ENCODE measurements at places on chromosomes 7 and 10. TPM values are rescaled to one million over a fixed set of nuclear protein-coding genes. Genes with fewer than 3 reads are reported as not detected.

DNA sequence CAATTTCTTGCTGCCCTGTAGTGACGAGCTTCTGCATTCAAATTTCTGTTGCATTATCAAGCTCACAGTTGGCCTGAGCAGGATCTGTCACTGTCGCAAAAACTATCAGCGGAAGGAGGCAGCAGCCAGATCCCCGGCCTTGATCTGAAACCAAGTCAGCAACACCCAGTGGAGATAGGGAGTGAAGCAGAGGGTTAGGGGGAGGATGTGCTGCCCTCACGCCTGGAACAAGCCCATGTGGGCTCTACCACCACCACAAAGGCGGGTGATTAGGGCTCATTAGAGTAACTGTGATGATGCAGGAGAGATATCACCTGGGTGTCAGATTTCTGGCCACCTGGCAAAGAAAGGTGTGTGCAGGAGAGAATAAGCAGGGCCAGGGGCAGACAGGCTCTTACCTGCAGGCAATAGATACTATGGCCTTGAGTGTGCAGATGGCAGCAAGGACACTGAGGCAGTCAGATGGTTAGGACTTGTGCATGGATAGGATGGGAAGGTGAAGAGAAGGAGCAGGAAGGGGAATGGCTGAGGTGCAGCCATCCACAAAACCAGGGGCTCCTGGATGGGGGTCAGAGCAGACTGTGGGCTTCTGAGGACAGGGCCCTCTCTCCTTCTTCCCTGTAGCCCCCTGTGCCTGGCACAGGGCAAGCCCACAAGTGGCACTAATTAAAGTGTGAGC, 417.3 kb downstream of the RPS24 start:
- H3K4me1 ChIP-seq = no peaks in the 10 kb centered on the region
- H3K27me3 ChIP-seq = peaks cover 2% of the 10 kb centered on the region
- no peak for DNase-seq
- H3K36me3 ChIP-seq = no peaks in the 10 kb centered on the region

- no peak overlapping the region for H3K4me3 ChIP-seq
- DNase-seq = no peak
- H3K36me3 ChIP-seq = no peaks in the 10 kb centered on the region
- no peaks in the 10 kb centered on the region for H3K4me1 ChIP-seq
- no peaks in the 10 kb centered on the region for H3K27me3 ChIP-seq
- H3K27ac ChIP-seq = no peak overlapping the region
Measured at GRCh38 chr7:111803015-111803758, 240.9 kb upstream of the IMMP2L start.

DNA sequence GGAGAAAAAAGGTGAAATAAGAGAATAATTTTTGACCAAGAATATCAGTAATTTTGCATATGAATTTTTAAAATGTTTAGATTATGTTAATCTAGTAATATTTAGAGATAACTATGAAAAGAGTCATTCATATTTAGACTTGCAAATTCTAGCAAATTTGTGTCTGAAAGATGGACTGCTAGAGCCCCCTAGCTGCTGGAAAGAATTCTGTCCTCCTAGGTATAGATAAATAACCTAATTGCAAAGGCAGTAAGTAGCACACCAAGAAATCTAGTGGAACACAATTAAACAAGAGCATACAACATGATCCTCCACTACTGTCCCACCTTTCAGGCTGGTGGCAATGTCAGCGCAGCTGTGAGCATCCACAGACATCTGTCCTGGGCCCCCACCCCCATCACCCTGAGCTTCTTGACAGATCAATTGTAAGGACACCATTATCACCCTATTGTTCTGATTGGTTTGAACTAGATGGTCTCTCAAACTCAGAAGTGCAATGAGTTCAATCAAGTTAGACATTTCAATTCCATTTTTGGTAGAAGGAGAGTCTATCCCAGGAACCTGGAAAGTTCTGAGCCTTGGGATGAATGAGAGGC, 15.0 kb upstream of the GFRA1 start:
- H3K4me3 ChIP-seq = no peak overlapping the region
- H3K27me3 ChIP-seq = peaks cover 2% of the 10 kb centered on the region
- H3K4me1 ChIP-seq = no peaks in the 10 kb centered on the region

DNA sequence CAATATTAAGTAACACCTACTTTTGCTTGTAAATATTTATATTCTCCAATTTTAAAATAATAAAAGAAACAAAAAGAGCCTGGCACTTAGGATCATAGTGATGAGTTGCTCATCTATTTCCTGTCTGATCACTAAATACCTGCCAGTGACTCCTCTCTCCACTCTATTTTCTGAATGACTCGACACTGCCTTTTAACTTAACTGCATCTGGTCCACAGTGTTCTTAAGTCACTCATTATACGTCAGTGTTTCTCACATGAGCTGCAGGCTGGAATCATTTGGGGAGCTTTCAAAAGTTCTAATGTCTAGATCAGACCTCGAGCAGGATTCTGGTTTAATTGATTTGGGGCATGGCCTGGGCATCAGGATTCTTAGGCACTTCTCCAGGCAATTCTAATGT, 78.0 kb upstream of the AGBL3 start:
- no peak for DNase-seq
- H3K27me3 ChIP-seq = no peaks in the 10 kb centered on the region
- no peaks in the 10 kb centered on the region for H3K36me3 ChIP-seq
- H3K27ac ChIP-seq = no peak overlapping the region

DNA sequence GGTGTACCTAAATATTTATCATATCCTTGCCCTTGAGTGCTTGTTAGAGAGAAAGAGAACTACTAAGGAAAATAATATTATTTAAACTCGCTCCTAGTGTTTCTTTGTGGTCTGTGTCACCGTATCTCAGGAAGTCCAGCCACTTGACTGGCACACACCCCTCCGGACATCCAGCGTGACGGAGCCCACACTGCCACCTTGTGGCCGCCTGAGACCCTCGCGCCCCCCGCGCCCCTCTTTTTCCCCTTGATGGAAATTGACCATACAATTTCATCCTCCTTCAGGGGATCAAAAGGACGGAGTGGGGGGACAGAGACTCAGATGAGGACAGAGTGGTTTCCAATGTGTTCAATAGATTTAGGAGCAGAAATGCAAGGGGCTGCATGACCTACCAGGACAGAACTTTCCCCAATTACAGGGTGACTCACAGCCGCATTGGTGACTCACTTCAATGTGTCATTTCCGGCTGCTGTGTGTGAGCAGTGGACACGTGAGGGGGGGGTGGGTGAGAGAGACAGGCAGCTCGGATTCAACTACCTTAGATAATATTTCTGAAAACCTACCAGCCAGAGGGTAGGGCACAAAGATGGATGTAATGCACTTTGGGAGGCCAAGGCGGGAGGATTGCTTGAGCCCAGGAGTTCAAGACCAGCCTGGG, 11.4 kb downstream of the SERPINE1 start:
- peaks cover 44% of the 10 kb centered on the region for H3K4me1 ChIP-seq
- H3K36me3 ChIP-seq = no peaks in the 10 kb centered on the region
- peaks cover 30% of the 10 kb centered on the region for H3K27me3 ChIP-seq
- peak overlapping the region; percentile 74 for H3K27ac ChIP-seq
- H3K4me3 ChIP-seq = peak overlapping the region; percentile 66
- peak; percentile 90 for DNase-seq

DNA sequence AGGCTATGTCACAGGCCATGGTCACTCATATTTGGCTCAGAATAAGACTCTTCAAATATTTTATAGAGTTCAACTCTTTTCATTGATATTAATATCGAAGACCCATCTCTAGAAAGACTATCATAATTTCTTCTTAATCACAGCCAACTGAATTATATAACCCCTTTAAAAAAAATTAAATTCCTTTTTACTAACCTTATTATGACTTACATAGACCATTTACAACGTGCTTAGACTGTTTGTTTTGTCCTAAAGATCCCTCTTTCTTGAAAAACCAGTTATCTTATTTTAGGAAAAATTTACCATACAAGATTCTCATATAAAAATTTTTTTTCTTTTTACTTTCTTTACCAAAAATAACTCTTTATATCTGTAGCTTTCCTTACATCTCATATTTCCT, 10.2 kb upstream of the TMEM254 start:
- H3K27me3 ChIP-seq = peaks cover 7% of the 10 kb centered on the region
- H3K4me3 ChIP-seq = no peak overlapping the region
- no peaks in the 10 kb centered on the region for H3K4me1 ChIP-seq
- H3K27ac ChIP-seq = no peak overlapping the region
- H3K36me3 ChIP-seq = no peaks in the 10 kb centered on the region
- no peak for DNase-seq

The RADIL gene
- total RNA-seq = 0.26 TPM

The TYSND1 gene
- total RNA-seq = 15.3 TPM

The AUTS2 gene
- total RNA-seq = 2.1 TPM

The TEX36 gene
- not detected for total RNA-seq

The GHITM gene
- 145 TPM for total RNA-seq
